AG04450 (cell line): ENCODE measurements at places on chromosomes 7 and 10. TPM values are rescaled to one million over a fixed set of nuclear protein-coding genes. Genes with fewer than 3 reads are reported as not detected.

- DNase-seq: no peak
Measured at GRCh38 chr10:106877574-106877973, 286.9 kb downstream of the SORCS1 start.

DNA sequence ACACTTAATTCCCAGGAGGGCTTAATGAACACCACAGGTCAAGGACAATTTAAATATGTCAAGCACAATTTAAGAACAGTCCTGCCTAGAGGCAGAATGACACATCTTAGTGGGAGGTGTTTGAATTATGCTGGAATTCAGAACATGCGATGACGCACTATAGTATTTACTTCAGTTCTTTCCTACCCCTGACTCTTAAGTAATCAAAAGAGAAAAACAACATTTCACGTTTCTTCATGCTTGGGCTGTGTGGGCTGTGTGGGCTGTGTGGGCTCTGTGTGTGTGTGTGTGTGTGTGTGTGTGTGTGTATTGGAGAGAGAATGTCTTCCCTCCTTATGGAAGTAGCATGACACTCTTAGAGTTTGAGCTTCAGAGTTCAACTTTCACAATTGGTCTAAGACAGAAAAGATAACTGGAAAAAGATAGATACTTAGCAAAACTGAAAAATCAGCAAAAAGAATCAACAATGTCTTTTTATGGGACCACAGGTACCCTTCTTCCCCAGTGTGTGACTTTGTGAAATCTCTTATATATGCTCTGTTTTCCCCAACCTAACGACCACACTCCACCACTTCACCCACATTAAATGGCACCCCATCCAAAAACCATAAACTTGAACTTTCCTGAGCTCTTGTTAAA lies 33.7 kb upstream of the CABCOCO1 start:
- DNase-seq: peak; percentile 87

- DNase-seq: no peak
Measured at GRCh38 chr7:121301446-121302213, 27.2 kb upstream of the WNT16 start.

GRCh38 chr7:142808461-142808801 lies 37.7 kb downstream of the PRSS2 start:
- no peak for DNase-seq

DNA sequence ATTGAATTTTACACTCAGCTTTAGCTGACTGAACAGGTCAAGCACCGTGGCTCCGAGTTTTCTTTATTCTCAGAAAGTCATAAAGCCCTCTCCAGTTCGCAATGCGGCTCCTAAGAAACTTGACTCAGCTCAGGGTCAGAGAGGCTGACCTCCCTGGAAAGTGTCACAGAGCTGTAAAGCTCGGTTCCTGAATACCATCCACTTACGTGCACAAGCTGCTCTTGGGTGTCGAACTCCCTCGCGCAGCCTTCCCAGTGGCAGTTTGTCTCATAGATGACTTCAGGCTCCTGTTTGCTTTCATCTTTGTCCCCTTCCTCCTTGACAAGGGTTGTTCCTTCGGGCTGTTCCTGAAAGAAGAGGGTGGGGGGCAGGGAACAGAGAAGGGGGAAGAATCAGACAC lies 213.7 kb downstream of the GLI3 start:
- no peak for DNase-seq

- no peak for DNase-seq
Measured at GRCh38 chr7:41567031-41567730, 135.7 kb downstream of the INHBA start.

MBL2 gene
- not detected in 2 replicates for polyA plus RNA-seq

GRM3 gene
- not detected in 2 replicates for polyA plus RNA-seq

CCDC7 gene
- polyA plus RNA-seq: 1.1 and 1.9 TPM in 2 replicates

NUDT5 gene
- 110 and 121 TPM in 2 replicates for polyA plus RNA-seq
